ENCODE measurements at places on chromosomes 2 and 18. TPM values are rescaled to one million over a fixed set of nuclear protein-coding genes. Genes with fewer than 3 reads are reported as not detected.
A peak's percentile ranks its signal among the peaks of the same experiment; 100 is the strongest.

LHCGR gene
- total RNA-seq, result 7.5 TPM

TM4SF20 gene
- 2.2 TPM for total RNA-seq

DAW1 gene
- 31.2 TPM for total RNA-seq

DNA sequence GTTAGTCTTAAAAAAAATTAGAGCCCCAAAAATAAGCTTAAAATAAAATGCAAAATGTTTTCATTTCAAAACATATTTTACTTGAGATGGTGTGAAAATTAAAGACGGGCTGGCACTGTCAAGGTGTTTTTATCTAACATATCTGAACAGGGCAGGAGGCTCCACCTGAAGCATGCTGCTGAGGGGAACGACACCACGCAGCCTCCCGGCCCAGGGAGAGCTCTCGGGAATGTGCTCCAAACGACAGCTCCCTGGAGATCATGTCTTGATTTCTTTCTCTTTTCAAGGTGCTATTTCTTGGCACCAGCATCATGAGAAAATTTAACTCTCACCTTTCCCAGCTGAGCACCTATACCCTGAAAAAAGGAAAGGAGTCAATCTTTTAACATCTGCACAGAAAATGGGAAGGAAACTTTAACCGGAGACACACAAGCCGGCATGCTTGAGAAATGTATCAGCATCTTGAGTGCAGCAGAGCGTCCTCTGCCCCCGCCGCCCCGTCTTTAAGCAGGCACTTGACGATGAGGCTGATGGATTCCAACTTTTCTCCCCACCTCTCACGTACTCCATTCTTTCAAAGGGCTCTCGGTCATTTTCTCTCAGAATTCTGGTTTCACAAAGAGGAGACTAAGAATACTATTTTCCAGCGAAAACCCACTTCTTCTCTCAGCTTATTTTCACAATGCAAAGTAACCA, 56.6 kb downstream of the EIPR1 start:
- no peak overlapping the region for H3K27ac ChIP-seq
- no peak overlapping the region for H3K4me3 ChIP-seq
- no peaks in the 10 kb centered on the region for H3K4me1 ChIP-seq
- H3K36me3 ChIP-seq, result no peaks in the 10 kb centered on the region
- no peaks in the 10 kb centered on the region for H3K27me3 ChIP-seq

GRCh38 chr2:128448331-128449225, 129.9 kb upstream of the HS6ST1 start:
- no peak overlapping the region for H3K4me3 ChIP-seq
- H3K27me3 ChIP-seq, result no peaks in the 10 kb centered on the region
- peaks cover 17% of the 10 kb centered on the region for H3K4me1 ChIP-seq

DNA sequence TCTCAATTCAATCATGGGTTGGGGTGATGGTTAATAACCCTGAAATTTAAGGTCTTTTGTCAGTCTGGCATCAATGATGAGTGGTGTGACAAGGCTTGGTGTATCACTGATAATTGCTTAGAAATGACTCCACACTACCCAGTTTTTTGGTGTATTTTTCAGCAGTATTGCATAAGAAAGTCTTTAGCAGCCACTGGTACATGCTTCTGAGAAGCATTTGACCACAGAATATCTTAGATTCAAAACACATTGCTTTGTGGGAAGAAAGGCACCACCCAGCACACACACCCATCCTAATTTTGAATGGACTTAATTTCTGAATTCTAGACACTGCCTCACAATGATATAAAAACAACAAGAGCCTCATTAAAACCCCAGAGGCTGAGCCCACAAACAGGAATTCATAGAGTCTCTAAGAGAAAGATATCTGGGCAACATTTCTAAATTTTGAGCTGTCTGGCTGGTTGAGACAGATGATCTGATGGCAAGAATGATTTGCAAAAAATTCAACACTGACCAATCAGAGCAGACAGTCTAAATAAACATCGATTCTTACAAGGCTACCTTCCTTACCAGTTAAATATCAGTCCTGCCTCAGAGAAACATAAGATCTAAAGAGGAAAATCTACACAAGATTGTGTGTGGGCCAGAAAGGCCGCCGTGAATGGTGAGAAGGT, 114.7 kb upstream of the CYP1B1 start:
- H3K36me3 ChIP-seq, result no peaks in the 10 kb centered on the region
- no peaks in the 10 kb centered on the region for H3K27me3 ChIP-seq

- no peak overlapping the region for H3K4me3 ChIP-seq
- no peak for DNase-seq
- no peaks in the 10 kb centered on the region for H3K4me1 ChIP-seq
- no peaks in the 10 kb centered on the region for H3K36me3 ChIP-seq
- no peak overlapping the region for H3K27ac ChIP-seq
These were observed 246.1 kb downstream of the NRXN1 start for GRCh38 chr2:50785816-50786215.

GRCh38 chr2:124025171-124025580, at the start of gene CNTNAP5:
Gene CNTNAP5 (plus strand): TSS chr2:124025287. CDS start chr2:124025651, 364 bp downstream.
- no peaks in the 10 kb centered on the region for H3K36me3 ChIP-seq
- H3K27ac ChIP-seq, result no peak within 1 kb of the TSS
- no peaks in the 10 kb centered on the region for H3K4me1 ChIP-seq
- DNase-seq, result peak; percentile 80
- H3K27me3 ChIP-seq, result no peaks in the 10 kb centered on the region

DNA sequence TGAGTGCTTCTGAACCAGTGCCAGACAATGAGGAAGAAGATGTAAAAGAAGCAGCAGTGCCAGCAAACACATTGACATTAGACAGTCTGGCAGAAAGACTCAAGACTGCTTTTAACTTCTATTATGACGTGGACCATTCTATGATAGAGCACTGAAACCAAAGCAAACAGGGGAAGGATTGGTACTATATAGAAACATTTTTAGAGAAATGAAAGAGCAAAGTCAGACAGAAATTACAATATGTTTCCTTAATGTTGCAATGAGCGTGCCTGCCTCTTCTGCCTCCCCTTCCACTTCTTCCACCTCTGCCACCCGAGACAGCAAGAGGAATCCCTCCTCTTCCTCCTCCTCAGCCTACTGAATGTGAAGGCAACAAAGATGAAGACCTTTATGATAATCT, 39.7 kb downstream of the DHX57 start:
- no peaks in the 10 kb centered on the region for H3K27me3 ChIP-seq
- no peaks in the 10 kb centered on the region for H3K36me3 ChIP-seq
- H3K4me3 ChIP-seq, result no peak overlapping the region
- H3K27ac ChIP-seq, result no peak overlapping the region
- no peak for DNase-seq

DNA sequence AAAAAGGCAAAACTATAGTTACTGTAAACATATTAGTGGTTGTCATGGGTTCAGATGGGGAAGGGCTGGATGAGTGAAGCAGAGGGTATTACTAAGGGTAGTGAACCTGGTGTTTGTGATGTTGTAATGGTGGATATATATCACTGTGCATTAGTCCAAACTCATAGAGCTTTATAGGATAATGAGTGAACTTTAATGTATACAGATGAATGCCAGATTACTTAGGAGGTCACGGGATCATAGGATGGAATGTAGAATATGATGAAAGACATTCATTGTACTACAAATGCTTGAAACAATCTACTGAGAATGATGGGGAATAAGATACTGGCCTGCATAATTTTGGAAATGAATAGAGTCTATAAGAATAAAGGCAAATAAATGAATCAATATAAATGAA, 226.7 kb upstream of the ZNF804A start:
- H3K27ac ChIP-seq, result no peak overlapping the region
- no peaks in the 10 kb centered on the region for H3K36me3 ChIP-seq
- H3K27me3 ChIP-seq, result no peaks in the 10 kb centered on the region
- no peak for DNase-seq

GRCh38 chr18:54192415-54192814, 32.1 kb downstream of the MBD2 start:
- DNase-seq, result no peak
- no peaks in the 10 kb centered on the region for H3K27me3 ChIP-seq
- H3K36me3 ChIP-seq, result no peaks in the 10 kb centered on the region
- no peak overlapping the region for H3K27ac ChIP-seq
- no peak overlapping the region for H3K4me3 ChIP-seq

DNA sequence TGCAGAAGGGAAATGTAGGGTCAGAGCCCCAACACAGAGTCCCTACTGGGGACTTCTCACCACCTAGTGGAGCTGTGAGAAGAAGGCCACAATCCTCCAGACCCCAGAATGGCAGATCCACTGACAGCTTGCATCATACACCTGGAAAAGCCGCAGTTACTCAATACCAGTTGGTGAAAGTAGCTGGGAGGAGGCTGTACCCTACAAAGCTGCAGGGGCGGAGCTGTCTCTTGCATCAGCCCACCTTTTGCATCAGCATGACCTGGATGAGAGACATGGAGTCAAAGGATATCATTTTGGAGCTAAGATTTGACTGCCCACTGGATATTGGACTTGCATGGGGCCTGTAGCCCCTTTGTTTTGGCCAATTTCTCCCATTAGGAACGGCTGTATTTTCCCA, 237.3 kb downstream of the CALCRL start:
- H3K27me3 ChIP-seq, result no peaks in the 10 kb centered on the region
- H3K27ac ChIP-seq, result no peak overlapping the region
- DNase-seq, result no peak
- no peaks in the 10 kb centered on the region for H3K36me3 ChIP-seq
- H3K4me1 ChIP-seq, result no peaks in the 10 kb centered on the region

DNA sequence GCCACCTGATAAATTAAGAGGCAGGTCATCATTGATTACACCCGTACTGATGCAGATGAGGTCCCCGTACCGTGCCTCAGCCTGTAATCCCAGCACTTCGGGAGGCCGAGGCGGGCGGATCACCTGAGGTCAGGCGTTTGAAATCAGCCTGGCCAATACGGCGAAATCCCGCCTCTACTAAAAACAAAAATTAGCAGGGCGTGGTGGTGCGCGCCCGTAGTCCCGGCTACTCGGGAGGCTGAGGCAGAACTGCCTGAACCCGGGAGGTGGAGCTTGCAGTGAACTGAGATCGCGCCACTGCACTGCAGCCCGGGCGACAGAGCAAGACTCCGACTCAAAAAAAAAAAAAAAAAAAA, 683 bp upstream of the ENOSF1 start:
- DNase-seq, result no peak
- peak overlapping the region; percentile 83 for H3K4me3 ChIP-seq
- H3K27ac ChIP-seq, result peak overlapping the region; percentile 82

DNA sequence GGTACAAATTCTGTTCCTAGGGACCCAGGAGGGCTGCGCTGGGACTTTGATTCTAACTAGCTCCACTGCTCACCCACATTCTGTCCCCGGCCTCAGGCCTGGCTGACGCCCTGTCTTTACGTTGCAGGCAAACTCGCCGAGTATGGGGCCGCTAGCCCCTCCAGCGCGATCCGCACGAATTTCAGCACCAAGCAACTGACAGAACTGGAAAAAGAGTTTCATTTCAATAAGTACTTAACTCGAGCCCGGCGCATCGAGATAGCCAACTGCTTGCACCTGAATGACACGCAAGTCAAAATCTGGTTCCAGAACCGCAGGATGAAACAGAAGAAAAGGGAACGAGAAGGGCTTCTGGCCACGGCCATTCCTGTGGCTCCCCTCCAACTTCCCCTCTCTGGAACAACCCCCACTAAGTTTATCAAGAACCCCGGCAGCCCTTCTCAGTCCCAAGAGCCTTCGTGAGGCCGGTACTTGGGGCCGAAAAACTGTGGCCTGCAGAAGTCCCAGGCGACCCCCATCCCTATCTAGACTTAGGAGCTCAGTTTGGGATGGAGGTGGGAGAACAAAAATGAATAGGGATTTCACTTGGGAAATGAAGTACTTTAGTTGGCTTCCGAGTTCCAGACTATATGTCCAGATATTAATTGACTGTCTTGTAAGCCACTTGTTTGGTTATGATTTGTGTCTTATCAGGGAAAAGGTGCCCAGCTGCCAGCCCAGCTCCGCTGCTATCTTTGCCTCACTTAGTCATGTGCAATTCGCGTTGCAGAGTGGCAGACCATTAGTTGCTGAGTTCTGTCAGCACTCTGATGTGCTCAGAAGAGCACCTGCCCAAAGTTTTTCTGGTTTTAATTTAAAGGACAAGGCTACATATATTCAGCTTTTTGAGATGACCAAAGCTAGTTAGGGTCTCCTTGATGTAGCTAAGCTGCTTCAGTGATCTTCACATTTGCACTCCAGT, 1.5 kb downstream of the HOXD1 start:
- no peak overlapping the region for H3K27ac ChIP-seq
- peak overlapping the region; percentile 65 for H3K4me3 ChIP-seq
- no peaks in the 10 kb centered on the region for H3K36me3 ChIP-seq

DNA sequence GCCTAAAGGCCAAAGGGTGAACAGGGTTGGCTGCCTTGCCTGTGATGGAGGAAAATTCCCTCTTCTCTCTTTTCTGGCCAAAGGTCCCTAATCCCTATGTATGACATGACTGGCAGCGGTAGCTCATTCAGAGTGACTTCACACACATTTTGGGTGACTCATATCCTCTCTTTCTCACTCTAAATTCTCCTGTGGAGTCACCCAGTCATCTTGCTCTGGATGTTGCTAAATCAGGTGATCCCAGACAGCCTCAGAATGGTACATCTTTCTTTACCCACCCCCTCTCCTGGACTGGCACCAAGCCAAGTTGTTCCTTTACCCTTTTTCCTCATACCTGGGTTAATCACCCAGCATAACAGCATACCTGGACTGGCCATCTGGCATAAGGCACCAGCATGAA, 77.2 kb downstream of the NEURL3 start:
- H3K27ac ChIP-seq, result no peak overlapping the region
- no peaks in the 10 kb centered on the region for H3K4me1 ChIP-seq
- H3K27me3 ChIP-seq, result no peaks in the 10 kb centered on the region
- no peaks in the 10 kb centered on the region for H3K36me3 ChIP-seq
- H3K4me3 ChIP-seq, result no peak overlapping the region

DNA sequence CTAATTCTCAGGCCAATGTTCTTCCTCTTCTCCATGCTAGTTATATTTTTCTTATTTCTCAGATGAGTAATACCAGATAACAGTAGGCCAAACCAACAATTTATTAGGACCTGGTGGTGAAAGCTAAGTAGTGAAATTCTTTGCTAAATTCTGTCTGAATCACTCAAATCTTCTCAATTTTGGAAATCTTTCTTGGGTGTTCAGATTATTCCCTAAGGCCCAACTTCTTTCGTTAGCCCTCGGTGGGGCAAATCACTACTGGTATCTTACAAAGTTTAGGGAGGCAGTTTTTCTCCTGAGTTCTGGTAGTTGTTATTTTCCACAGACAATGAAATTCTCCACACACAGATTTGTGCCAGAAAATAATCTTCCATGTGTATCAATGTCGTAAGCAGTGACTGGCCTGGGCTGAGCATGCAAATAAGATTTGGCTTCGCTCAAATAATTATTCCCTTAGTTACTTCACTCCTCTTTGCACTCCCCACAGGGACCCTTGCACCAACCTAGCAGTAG, 443.5 kb upstream of the SLC14A2 start:
- H3K27ac ChIP-seq, result no peak overlapping the region
- no peaks in the 10 kb centered on the region for H3K27me3 ChIP-seq
- no peaks in the 10 kb centered on the region for H3K4me1 ChIP-seq

DNA sequence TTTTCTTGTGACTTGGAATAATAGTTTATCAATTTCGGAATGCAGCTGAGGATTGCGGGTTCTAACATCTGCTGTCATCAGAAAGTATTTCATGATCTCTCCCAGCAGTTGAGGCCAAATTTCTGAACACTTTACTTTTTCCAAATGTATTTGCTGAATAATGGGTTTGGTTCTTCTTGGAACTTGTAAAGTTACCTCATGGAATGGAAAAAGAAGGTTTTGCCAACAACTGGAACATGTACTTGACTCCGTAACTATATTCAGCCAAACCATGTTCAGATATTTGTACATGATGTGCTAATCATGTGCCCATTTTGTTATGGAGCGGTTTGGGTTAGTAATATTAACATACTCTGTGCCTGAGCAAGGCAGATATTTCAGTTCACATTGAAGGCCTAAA, 119.6 kb downstream of the LCLAT1 start:
- DNase-seq, result no peak
- peak overlapping the region; percentile 43 for H3K27ac ChIP-seq

GRCh38 chr2:110727923-110728322, 4.5 kb upstream of the ACOXL start:
- no peaks in the 10 kb centered on the region for H3K4me1 ChIP-seq
- H3K27ac ChIP-seq, result no peak overlapping the region
- H3K27me3 ChIP-seq, result no peaks in the 10 kb centered on the region
- no peak for DNase-seq

Measured in testis (tissue), 5 donors.